Activated CD8-positive, alpha-beta T cell treated with anti-CD3 and anti-CD28 coated beads for 36 hours (primary cell): ENCODE measurements at places on chromosomes 4 and X. TPM values are rescaled to one million over a fixed set of nuclear protein-coding genes. Genes with fewer than 3 reads are reported as not detected.

The SRPK3 gene
- total RNA-seq, result not detected

The PPEF2 gene
- total RNA-seq, result 0.25 TPM

The ADH7 gene
- total RNA-seq, result not detected

The HSFX2 gene
- total RNA-seq, result not detected

The CFAP99 gene
- not detected for total RNA-seq

The ENPEP gene
- total RNA-seq, result not detected

The NIPAL1 gene
- 1.9 TPM for total RNA-seq

The TMEM129 gene
- 18.2 TPM for total RNA-seq

The FATE1 gene
- not detected for total RNA-seq

The HSD17B13 gene
- total RNA-seq, result 0.16 TPM

DNA sequence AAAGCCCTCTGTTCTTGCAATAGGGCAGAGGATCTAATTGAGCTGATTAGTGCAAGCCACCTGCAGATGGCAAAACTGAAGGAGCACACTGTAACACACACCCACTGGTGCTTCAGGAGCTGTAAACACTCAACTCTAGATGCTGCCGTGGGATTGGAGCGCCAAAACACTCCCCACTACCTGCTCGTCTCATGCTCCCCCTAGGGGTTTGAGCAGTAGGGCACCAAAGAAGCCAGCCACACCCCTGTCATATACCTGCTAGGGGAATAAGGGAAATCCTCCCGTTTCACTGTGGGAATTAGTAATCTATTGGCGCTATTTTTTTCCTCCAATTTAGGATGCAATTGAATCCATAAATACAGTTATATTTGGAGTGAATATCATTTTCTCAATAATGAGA is 360.2 kb downstream of the GLUD2 start:
- no peak for DNase-seq

GRCh38 chrX:47174376-47174775 is 19.3 kb upstream of the UBA1 start:
- no peak for DNase-seq

- no peak for DNase-seq
These were observed 1366.1 kb downstream of the FAM133A start for GRCh38 chrX:95040104-95040503.

DNA sequence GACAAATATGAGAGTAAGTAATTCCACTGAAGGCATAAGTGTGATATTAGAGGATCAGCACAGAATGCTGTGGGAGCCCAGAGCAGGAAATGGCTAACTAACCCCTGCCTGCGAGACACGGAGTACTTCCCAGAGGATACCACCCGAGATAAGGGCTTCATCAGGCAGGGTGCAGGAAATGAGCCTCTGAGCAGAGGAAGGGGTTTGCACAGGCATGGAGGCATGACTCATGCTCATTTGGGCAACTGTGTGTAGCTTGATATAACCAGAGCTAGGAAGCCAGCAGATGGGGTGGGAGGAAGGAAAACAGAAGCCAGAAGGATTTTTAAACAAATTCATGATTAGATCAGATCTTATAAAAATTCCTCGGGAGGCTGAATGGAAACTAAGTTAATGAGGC is 70.0 kb upstream of the TSPAN5 start:
- DNase-seq, result no peak

DNA sequence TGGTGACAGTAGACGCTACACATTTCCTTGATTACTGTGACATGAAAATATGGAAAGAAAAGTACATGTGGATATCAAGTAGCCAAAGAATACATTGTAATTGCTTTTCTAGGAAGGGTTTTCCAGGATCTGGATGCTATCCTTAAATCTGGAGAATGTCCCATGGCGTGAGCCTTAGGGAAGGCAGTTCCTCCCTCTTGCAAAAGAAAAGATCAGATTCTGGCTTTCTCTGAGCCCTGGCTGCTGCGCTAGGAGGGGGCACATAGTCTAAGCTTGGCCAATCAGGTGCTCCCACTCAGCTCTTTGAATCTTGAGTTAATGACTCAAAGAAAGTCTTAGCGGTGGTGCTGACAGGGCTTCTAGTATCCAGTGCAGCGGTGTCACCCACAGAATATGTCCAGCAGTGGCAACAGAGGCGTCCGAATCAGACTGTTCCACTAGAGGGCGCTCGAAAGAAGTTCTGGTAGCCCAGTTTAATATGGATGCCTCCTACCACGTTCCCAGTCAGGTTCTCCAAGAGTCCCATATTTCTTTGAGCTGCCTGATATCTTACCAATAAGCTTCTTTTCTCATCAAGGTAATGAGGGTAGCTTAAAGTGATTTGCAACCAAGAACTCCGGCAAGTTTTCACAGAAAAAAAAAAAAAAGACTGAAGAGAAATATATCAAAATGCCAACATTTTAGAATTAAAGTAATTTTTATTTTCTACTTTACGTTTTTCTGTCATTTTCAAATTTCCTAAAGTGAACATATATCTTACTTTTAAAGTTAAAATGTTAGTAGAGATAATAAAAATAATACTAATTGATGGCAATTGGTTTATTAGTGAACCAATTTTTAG is 213.4 kb upstream of the S100G start:
- peak; percentile 78 for DNase-seq

DNA sequence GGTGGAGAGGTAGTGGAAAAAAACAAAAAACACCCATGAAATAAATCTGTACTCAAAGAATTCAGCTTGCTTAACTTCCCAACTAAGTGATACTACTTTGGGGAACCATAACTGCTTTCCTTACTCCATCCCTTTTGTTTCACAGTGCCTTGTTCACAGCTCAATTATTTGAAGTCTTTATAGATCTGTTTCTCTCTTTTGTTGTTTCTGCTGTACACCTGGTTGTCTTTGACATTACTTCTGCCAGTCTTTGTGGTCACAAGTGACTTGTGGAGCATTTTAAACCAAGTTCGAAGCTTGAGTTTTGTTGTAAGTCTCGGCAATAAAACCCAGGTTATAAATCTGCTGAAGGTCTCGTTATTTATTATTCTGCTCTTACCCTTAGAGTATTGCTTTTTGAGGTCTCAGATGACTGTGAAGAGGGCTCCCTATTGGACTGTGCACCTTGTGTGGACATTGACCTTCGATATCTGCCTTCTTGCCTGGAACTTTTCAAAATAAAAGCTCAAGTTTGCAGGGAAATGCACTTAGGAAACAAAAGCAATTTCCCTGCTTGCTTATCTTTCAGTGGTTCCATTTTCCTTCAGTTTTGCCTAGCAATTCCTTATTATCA is 59.8 kb downstream of the ANK2 start:
- DNase-seq, result no peak

- DNase-seq, result no peak
These were observed 6.4 kb downstream of the ELK1 start for GRCh38 chrX:47643926-47644325.

DNA sequence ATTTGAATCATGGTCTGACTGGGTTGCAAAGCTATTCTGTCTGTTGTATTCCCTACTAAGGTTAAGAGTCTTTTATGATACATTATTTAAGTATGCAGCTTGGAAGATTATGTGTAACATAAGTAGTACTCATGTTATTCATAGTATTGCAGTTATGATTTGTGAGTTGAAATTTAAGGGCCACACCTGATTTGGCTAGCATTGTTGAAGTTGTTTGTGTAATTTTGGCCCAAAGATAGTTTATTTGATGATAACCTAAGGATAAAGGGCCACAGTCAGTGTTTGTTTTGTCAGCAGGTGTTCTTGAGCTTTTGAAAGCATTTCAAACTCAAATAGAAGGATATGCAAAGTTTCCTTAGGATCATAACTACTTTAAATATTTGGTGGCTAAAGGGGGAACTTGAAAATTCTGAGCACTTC is 38.9 kb downstream of the NUDT9 start:
- no peak for DNase-seq

DNA sequence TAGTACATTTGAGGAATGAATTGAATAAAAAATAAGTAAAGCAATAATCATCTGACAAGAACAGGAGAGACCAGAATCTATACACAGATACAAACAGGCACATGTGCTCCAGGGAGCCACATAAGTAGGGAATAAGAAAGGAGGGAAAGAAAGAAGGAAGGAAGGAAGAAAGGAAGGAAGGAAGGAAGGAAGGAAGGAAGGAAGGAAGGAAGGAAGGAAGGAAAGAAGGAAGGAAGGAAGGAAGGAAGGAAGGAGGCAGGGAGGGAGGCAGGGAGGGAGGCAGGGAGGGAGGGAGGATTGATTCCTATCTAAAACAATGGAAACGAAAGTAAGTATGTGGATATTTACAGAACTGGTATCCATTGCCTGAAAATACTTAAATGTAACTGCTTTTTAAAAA is 475.8 kb downstream of the NLGN4X start:
- no peak for DNase-seq

DNA sequence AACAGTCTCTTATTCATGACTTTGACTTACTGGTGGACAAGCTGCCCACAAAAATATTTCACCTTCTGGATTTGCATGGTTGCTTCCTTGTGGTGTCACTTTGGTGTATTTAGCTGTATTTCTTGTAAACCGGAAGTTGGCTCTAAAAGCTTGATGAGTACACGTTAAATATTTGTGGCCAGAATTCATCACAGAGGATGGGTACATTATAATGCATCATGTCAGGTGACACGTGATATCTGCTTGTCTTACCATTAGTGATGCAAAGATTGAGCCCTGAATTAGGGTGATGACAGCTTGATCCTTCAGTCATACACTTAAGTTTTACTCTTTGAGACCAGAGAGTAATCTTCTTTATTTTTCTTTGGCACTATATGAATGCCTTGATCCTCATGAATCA is 188.3 kb upstream of the RPS6KA3 start:
- DNase-seq, result no peak

DNA sequence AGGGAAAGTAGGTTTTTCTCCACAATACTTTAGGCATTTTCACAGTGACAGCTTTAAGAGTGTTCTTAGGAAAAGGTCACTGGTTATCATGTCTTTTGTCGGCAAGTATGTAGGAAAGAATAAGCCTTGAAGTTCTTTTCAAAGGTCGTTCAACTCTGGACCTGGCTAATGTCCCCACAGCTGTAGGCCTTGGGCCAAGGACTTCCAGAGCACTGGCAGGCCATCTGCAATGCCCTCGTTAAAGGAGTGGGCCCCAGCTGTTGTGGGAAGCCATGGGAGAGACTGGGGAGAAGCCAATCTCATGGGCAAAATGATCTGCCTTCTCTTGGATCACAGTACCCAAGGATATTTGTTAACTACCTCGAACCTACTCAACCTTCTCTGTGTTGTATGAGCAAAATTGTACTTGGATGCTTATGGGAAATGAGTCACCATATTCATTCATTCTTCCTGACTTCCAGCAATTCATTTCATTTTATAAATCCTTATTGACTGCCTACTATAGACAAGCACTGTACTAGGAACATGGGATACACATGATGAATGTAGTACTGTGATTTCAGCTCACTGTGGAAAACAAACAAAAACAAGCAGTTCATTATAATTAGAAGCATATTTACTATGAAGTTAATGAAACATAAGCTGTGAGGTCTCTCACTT is 141.1 kb upstream of the KIT start:
- no peak for DNase-seq

- DNase-seq, result no peak
These were observed 322.9 kb downstream of the ANKRD50 start for GRCh38 chr4:124389591-124389990.

DNA sequence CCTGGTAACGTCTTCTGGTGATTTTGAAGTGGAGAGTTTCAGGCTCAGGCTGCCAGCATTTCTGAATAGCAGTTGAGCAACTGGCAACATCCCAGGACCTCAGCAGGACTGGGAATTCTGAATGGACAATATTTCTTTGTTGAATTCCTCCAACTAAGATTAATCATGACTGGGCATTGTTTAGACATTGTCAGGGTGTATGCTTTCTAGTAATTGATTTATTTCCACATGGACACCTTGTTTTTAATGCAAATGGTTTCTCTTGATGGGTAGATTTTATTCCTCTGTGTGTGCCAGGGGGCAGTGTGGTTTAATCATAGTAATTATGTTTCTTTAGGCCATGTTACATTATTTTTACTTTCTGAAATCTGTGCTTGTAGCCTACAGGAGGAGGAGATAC is 1004.7 kb upstream of the LCORL start:
- no peak for DNase-seq

DNA sequence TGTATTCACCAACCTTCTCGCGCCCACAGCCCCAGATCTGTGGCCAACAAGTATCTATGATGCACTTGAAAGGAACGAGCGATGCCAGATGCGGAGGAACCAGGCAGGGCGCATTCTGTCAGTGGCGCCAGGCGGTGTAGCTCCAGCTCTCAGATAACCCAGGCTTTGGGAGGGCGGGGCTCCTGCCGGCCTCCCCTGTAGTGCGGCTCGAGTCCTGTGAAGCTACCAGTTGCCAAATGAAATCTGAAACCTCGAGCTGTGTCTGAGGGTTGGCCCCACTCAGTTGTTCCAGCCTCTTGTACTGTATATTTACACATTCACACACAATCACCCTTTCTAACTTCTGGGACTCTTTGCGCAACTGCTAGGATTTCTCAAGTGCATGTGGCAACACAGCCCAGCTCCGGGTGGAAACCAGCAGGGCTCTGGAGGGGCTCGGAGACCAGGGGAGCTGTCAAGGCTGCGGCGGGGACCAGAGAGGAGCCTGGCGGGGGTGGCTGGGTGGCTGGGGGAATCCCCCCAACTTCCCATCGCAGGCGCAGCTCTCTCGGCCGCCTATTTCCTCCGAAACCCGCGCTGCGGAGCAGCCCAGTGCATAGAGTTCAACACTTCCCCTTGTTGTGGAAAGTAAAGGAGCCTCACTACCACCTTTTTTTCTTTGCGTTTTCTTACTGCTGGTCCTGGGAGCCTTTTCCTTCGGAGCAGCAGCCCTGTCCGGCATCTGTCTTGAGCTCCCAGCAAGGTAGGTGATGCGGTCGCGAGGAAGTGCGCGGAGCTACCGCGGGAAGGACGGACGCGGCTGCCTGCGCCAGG is at the start of gene ARHGAP24:
Gene ARHGAP24 (plus strand): TSS at position 333 of the 813 bp plus-strand sequence.
- DNase-seq, result peak; percentile 68

GRCh38 chr4:139256349-139256748 is 23.7 kb downstream of the MGARP start:
- no peak for DNase-seq

- DNase-seq, result no peak
These were observed 2.0 kb upstream of the FHIP1A start for GRCh38 chr4:151407018-151407417.
